AG08396 (cell line): ENCODE measurements at places on chromosomes 3 and 15.

DNA sequence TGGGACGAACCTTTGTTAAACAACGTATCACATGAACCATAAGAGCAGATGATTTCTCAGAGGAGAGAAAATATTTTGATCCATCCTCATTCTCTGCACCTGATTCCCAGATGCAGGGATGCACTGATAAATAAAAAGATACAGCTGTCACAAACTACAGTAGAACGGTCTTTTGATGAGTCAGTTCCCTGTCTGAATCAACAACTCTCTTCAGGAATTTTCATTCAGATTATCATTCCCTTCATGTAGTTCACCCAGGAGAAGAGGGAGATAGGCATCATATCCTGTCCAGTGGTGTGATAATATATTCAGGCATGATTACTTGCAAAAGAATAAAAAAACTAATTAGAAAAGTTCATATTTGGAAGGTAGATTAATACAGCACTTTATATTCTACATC is 521.5 kb downstream of the PYDC2 start:
- no peak for DNase-seq

DNA sequence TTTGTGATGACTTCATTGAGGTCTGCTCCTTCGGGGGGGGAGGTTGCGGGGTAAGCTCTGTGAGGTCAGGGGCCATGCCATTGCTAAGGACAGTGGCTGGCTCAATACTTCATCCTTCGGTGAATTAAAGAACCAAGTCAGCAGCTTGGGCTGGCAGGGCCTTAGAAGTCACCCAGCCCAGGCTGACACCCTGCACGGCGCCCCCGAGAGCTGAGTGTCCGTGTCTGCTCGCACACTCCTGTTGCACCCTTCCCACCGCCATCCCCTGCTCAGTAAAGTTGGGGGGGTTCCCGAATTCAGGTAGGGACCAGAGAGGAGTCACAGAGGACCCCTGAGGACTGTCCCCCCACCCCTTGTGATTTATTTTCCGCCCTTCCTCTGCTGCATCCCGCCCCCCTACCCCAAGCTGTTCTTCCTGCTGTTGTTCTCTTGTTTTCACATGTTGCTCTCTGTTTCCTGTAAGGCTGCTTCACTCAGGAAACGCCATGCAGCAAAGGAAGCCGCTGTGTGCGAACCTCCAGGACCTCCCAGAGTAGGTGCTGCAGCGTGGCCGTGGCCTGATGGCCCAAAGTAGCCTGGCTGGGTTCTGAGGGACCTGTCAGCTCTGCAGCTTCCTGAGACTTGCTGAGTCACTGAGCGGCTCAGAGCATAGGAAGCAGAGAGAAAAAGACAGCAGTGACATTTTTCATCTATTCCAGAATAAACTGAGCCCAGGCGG is 14.4 kb downstream of the EFCC1 start:
- no peak for DNase-seq

- DNase-seq = no peak
Measured at GRCh38 chr15:92158426-92158825, 235.3 kb upstream of the ST8SIA2 start.

DNA sequence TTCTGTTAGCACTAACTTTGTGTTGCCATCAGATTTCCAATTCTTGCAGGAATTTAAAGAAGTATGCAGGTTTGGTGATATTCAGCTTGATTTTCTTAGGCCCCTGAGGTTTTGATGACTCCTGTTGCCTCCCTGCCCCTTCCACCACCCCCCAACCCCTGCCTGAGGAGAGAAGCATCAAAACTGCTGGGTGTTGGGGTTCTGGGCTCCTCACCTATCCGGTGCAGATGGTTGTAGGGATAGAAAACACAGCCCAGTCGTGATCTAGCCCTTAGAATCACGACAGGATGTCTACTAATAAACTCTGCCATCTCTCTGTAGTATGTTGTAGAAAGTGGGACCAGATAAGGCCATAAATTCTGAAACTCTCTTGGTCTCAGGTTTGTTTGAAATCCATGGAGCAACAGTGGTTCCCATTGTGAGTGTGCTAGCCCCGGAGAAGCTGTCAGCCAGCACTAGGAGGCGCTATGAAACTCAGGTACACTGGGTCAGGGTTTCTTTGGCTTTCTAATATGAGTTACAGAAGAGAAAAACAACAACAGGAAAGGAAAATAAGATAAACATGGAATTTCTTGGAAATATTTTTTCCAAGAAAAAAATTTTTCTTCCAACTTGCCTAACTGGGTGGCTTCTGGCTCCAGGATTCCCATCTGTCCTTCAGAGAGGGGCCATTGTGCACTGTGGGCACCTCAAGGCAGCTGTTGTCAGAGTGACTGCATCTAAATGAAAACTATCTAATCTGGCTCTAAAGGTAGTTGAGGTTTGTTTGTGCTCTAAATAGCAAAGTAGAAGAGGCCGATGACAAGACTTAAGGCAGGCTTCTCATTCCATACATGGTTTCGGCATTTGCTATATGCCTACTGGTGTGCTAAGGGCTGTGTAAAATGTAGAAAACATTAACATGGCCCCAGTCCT is 8.7 kb downstream of the SRP14 start:
- DNase-seq = no peak

DNA sequence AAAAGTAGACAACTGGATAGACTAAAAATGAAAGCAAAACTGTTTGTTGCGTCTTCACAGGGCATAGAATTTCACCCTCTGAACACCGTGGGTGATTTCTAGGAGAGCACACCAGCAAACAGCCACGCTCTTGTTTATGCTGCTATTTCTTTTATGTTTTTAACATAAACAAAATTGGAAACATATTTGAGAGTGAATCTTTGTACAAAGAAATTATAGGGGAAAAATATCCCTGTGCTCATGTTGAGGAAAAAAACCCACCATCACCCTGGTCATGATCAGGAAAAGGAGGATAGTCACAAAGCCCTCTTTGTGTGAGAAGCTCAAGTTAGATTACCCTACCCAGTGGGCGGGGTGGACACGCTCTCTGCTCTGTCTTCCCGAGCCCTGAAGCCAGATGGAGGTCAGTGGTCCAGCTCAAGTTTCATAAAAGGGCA is 313.3 kb downstream of the SATB1 start:
- DNase-seq = no peak

GRCh38 chr15:27175472-27176153 is 204.6 kb downstream of the GABRG3 start:
- DNase-seq = no peak

DNA sequence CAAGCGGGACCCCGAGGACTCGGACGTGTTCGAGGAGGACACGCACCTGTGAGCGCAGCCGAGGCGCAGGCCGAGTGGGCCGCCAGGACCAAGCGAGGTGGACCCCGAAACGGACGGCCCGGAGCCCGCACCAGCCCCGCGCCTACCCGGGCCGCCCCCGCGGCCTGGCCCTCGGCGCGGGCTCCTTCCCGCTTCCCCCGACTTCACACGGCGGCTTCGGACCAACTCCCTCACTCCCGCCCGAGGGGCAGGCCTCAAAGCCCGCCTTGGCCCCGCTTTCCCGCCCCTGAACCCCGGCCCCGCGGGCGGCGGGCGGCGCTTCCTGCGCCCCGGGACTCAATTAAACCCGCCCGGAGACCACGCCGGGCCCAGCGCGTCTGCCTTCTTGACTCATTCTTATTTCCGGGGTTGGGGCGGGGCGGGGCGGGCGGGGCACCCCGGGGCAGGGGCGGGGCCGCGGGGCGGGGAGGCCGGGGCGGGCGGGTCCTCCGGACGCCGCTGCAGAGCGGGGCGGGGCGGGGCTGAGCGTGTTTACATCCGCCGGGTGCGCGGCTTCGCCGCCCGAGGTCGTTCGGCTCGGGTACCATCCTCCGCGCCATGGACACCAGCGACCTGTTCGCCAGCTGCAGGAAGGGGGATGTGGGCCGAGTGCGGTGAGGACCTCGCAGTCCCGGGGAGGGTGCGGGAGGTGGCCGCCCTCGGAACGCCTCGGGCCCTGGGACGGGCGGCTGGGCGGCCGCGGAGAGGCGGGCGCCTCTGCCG is at the start of gene ABTB1:
Gene ABTB1 (plus strand): TSS at position 524 of the 762 bp plus-strand sequence. CDS start 74 bp downstream, at position 598.
- peak; percentile 97 for DNase-seq

- DNase-seq = peak; percentile 9
Measured at GRCh38 chr3:30553641-30554316, 52.6 kb upstream of the TGFBR2 start.

GRCh38 chr3:48747015-48747615 is 30.1 kb upstream of the IP6K2 start:
- DNase-seq = no peak

GRCh38 chr3:64244011-64244942 is 19.0 kb upstream of the PRICKLE2 start:
- no peak for DNase-seq

- no peak for DNase-seq
Measured at GRCh38 chr3:12456441-12456840, 27.8 kb upstream of the TSEN2 start.

- no peak for DNase-seq
Measured at GRCh38 chr3:155431856-155432570, 138.5 kb upstream of the STRIT1 start.

GRCh38 chr15:66498501-66499386 is 1.2 kb upstream of the SNAPC5 start:
- DNase-seq = no peak

- no peak for DNase-seq
Measured at GRCh38 chr3:170257145-170257544, 34.9 kb downstream of the PRKCI start.

DNA sequence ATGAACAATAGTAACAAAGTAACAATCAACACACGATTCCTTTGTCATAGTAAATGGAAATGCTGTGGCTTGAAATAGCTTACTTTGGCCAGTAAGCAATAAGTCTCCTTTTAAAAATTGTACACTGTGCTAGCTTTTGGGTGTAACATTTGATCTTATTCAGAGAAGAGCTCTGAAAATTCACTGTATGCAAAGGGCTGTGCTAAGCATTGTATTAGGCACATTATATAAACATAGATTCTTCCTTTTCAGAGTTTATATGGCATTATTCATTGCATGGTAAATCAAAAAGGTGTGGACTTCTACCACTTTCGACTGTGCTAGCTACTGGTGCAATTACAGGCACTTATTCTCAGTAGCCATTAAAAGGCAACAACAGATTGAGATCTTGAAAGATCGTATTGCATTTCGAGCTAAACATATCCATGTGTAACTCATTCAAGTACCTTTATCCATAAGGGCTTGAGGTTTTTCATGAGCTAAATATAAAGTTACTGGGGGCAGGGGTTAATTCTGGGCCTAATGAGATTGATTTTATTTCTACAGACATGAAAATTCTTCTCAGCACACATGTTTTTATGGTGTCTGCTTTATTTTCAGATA is 246.8 kb downstream of the NR1D2 start:
- DNase-seq = no peak

DNA sequence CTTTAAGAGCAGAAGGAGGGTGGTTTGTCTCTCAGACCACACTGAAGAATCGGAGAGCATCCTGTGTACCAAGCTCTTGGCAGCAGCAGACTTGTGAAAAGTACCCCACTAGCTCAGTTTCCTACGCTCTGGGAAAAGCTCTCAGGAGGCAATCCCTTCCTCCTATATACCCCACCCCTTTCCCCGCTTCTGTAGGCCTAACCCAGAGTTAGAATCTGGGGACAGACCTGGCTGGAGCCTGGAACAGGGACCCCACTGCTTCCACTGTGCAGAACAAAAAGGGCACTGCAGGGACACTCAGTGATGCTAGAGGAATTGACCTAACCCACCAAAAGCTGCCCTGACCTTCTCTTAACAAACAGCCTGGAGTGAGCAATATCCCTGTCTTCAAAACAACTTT is 70.0 kb upstream of the CCDC39 start:
- no peak for DNase-seq

- no peak for DNase-seq
Measured at GRCh38 chr15:76401285-76401684, 64.7 kb downstream of the ISL2 start.

- no peak for DNase-seq
Measured at GRCh38 chr3:108175352-108175751, 46.9 kb downstream of the IFT57 start.

- no peak for DNase-seq
Measured at GRCh38 chr3:12768579-12769527, 9.8 kb upstream of the TMEM40 start.

DNA sequence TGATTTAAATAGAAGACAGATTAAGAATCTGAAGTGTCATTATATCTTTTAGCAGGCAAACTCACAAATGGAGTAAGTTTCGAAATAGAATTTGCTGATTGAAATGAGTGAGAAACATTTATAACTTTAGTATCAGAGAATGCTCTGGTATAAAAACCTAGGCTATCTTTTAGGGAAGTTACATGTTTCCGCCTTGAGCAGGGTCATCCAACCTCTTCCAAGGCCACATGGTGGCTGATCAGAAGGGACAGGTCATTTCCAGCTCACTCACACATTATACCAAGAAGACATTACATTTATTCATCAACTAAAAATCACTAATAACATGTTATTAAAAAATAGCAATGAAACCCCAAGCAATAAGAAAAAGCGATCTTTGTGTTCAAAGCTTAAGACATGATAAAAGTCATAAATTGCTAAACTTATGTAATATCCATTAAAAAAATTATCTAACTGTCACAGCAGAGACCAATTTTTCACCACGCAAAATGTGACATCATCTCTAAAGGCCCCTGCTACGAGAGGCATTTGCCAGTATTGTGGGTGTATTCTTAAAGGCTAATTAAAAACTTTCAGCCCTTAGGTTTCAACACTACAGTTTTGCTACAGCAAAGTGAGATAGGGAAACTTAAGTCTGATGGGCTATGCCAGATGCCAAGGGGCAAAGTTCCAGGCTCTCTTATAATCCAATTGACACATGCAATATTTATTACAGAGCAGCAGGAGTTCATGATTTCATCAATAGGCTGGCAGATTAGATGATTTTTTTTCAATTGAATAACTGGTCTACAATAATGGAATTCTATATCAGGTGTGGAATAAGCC is 240.4 kb upstream of the TBL1XR1 start:
- DNase-seq = no peak

- DNase-seq = no peak
Measured at GRCh38 chr3:137061186-137061585, 103.4 kb downstream of the IL20RB start.

- no peak for DNase-seq
Measured at GRCh38 chr3:150218236-150218635, 189.9 kb upstream of the TSC22D2 start.

DNA sequence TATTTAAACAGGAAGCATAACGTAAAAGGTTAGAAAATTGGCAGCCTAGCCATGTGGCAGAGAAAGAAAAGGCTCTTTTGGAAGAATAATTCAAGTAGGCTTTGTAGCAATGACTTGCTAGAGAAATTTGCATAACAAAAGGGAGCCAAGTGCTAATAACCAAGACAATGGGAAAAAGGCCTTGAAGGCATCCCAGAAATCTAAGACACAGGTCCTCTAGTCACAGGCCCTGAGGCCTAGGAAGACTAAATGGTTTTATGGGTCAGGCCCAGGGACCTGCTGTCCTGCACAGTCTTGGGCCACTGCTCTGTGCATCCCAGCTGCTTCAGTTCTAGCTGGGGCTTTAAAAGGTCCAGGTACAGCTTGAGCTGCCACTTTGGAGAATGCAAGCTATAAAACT is 78.5 kb downstream of the FGF7 start:
- DNase-seq = no peak

- DNase-seq = no peak
Measured at GRCh38 chr3:44026220-44026865, 215.3 kb upstream of the TOPAZ1 start.

DNA sequence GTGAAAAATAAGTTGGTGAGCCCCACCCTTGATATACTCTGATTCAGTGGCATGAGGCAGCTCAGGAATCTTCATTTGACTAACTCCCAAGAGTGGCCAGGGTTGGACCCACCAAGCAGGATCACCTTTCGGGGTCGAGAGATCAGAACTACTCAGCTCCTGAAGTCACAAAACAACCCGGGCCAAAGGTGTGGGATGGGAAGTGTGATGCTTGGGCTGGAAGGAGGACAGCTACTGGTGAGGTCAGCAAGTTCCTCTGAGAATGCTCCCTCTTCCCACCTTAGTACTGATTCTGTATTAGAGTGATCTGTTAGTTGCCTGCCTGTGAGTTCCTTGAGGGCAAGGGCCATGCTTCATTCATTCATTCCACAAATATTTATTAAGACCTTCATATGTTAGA is 15.1 kb downstream of the ESYT3 start:
- no peak for DNase-seq
